ENCODE measurements at places on chromosomes 11 and 22.

- DNase-seq = no peak
Measured at GRCh38 chr11:101738452-101738851, 154.6 kb upstream of the TRPC6 start.

DNA sequence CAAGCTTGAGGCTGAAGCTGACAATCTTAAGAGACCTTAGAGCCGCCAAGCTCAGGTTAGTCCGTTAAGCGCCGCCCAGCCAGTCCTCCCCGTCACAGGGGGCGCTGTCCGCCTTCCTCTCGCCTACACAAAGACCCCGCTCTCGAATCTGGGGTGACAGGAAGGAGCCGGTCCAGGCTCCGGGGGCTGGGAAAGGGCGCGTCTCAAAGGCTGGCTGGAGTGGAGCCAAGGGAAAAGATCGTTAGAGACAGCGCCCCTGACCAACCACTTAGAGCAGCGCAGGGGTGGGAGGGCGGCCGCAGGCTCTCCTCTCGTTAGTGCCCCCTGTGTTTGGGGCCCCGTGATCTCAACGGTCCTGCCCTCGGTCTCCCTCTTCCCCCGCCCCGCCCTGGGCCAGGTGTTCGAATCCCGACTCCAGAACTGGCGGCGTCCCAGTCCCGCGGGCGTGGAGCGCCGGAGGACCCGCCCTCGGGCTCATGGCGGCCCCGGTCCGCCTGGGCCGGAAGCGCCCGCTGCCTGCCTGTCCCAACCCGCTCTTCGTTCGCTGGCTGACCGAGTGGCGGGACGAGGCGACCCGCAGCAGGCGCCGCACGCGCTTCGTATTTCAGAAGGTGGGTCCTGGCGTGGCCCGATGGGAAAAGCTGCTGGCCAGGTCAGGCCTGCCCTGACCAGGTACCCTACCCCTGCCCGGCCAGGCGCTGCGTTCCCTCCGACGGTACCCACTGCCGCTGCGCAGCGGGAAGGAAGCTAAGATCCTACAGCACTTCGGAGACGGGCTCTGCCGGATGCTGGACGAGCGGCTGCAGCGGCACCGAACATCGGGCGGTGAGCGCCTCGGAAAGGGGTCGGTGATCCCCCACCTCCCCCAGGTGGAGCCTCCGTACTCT, at the start of gene MUS81:
Gene MUS81, plus strand, starts transcription at position 156 of the 887 bp plus-strand sequence. Its CDS starts 321 bp downstream, at position 477.
- DNase-seq = peak; percentile 96

- no peak for DNase-seq
Measured at GRCh38 chr11:8805296-8805695, 105.7 kb upstream of the AKIP1 start.

DNA sequence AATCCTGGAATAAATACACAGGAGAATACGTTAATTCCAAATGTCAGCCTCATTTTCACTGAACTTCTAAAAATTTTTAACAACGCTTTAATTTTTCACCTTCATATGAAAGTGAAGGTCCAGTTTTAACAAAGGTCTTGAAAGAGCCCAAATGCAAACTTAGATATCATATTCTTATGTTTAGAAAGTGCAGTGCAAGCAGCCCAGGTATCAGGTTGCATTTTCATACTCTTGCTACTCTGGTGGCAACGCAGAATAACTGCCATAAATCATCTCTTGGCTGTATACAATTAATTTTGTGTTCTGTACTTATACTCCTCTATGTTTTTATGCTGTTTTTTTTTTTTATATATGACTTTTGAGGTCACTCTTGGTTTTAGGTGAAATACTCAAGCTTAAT, 496.7 kb upstream of the ARHGAP42 start:
- no peak for DNase-seq

- no peak for DNase-seq
Measured at GRCh38 chr11:65569164-65569972, 909 bp upstream of the ZNRD2 start.

DNA sequence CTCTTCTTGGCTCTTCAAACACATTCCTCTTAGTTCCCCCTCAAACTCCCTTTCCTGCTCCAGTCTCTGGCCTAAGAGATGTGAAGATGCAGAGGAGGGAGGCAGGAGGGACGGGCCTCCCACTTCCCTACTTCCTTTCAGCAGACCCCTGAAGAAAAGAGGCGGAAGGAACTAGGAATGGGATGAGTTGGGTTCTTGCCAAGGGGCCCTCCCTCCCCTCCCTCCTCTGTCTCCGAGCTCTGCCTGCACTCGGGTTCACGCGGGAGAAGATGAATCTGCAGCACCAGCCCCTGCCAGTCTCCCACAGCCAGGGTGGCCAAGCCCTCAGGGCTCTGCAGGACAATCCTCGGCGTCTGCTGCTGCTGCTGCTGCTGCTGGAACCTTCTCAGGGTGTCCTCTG, 24.3 kb upstream of the PKNOX2 start:
- no peak for DNase-seq

GRCh38 chr11:132315696-132316095, 945.3 kb downstream of the NTM start:
- DNase-seq = no peak

- DNase-seq = no peak
Measured at GRCh38 chr11:96333191-96333719, 9.7 kb downstream of the MAML2 start.

GRCh38 chr11:129972611-129973010, 30.0 kb downstream of the PRDM10 start:
- DNase-seq = no peak

GRCh38 chr11:130300567-130300966, 14.2 kb downstream of the ZBTB44 start:
- DNase-seq = no peak
